Chondrocyte (in vitro differentiated cells): ENCODE measurements at places on chromosomes 11 and 22. TPM values are rescaled to one million over a fixed set of nuclear protein-coding genes. Genes with fewer than 3 reads are reported as not detected.

GRCh38 chr11:66891851-66892660 is 35.2 kb downstream of the LRFN4 start:
- peak overlapping the region; percentile 81 for H3K27ac ChIP-seq
- peaks cover 3% of the 10 kb centered on the region for H3K36me3 ChIP-seq
- no peaks in the 10 kb centered on the region for H3K27me3 ChIP-seq
- no peak overlapping the region for H3K4me3 ChIP-seq

The FAT3 gene
- 21.3 to 27.7 TPM (median 21.9 TPM) in 3 replicates for total RNA-seq

GRCh38 chr11:130609121-130610035 is 160.9 kb downstream of the ADAMTS15 start:
- peaks cover 85% of the 10 kb centered on the region for H3K4me1 ChIP-seq
- H3K27me3 ChIP-seq = no peaks in the 10 kb centered on the region
- H3K4me3 ChIP-seq = peak overlapping the region; percentile 12
- DNase-seq = no peak

DNA sequence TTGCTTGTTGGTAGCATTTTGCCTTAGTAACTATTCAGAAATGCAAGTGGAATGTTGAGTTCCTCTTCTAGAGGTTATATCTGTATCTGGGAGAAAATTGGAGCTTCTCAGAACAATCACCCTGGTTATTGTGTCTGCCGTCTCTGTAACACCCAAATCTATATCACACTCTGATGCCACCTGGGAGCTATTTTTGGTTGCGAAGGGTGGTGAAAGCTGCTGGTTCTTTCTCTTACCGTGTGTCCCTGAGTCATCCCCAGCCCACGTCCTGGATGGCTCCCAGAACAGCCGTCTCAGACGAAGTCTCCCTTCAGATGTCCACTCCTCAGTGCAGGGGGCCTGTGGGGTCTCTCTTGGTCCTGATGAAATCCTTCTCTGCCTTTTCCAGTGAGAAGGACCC is 83.5 kb downstream of the C22orf31 start:
- no peaks in the 10 kb centered on the region for H3K36me3 ChIP-seq
- peak overlapping the region; percentile 93 for H3K27ac ChIP-seq
- no peak overlapping the region for H3K4me3 ChIP-seq
- DNase-seq = no peak
- peaks cover 51% of the 10 kb centered on the region for H3K4me1 ChIP-seq
- no peaks in the 10 kb centered on the region for H3K27me3 ChIP-seq

GRCh38 chr22:23047265-23047664 is 23.1 kb upstream of the GNAZ start:
- H3K27ac ChIP-seq = no peak overlapping the region
- H3K4me1 ChIP-seq = no peaks in the 10 kb centered on the region
- H3K36me3 ChIP-seq = peaks cover 7% of the 10 kb centered on the region
- peaks cover 45% of the 10 kb centered on the region for H3K27me3 ChIP-seq
- DNase-seq = peak; percentile 38

The APOA4 gene
- not detected in 3 replicates for total RNA-seq

DNA sequence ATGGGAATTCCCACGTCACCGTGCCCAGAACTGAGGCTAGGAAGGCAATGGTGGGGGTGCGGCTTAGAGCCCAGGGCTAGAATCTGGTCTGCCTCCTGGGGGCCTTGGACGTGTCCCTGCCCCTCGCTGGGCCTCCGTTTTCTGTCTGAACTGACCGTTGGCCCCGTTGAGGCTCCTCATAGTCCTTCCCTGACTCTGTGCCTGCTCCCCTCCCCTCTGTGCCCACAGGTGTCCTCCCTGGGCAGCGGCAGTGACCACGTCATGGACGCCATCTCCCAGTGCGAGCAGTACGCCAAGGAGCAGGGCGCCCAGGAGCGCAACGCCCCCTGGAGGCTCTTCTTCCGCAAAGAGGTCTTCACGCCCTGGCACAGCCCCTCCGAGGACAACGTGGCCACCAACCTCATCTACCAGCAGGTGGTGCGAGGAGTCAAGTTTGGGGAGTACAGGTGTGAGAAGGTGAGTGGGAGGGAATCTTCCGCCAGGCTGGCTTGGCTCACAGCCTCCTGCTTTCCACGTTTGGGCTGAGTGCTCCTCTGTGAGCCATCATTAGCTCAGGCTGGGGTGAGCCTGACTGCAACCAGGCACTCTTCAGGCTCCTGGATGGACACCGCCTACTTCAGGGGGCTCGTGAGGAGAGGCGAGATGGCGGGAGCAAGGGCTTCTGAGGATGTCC is 63.9 kb downstream of the MYO7A start:
- no peak for DNase-seq
- no peaks in the 10 kb centered on the region for H3K27me3 ChIP-seq
- H3K36me3 ChIP-seq = no peaks in the 10 kb centered on the region
- H3K4me3 ChIP-seq = peak overlapping the region; percentile 56
- H3K4me1 ChIP-seq = peaks cover 3% of the 10 kb centered on the region
- no peak overlapping the region for H3K27ac ChIP-seq

GRCh38 chr11:8258289-8258688 is 5.4 kb downstream of the LMO1 start:
- no peaks in the 10 kb centered on the region for H3K36me3 ChIP-seq
- H3K27me3 ChIP-seq = peaks cover 17% of the 10 kb centered on the region
- H3K4me1 ChIP-seq = peaks cover 6% of the 10 kb centered on the region
- H3K27ac ChIP-seq = peak overlapping the region; percentile 33
- no peak for DNase-seq

The SLC15A3 gene
- total RNA-seq = 0.54 to 1.6 TPM (median 0.62 TPM) in 3 replicates

DNA sequence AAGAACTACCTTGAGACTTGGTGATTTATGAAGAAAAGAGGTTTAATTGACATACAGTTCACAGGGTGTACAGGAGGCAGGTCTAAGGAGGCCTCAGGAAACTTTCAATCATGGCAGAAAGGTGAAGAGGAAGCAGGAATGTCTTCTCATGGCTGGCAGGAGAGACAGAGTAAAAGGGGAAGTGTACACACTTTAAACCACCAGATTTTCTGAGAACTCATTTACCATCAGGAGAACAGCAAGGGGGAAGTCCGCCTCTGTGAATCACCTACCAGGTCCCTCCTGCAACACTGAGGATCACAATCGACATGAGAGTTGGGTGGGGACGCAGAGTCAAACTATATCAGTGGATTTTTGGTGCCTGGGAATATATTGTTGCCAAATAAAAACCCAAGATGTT is 40.3 kb upstream of the OR5D13 start:
- DNase-seq = no peak
- H3K27ac ChIP-seq = no peak overlapping the region
- H3K36me3 ChIP-seq = no peaks in the 10 kb centered on the region
- no peak overlapping the region for H3K4me3 ChIP-seq
- H3K4me1 ChIP-seq = no peaks in the 10 kb centered on the region
- H3K27me3 ChIP-seq = no peaks in the 10 kb centered on the region

DNA sequence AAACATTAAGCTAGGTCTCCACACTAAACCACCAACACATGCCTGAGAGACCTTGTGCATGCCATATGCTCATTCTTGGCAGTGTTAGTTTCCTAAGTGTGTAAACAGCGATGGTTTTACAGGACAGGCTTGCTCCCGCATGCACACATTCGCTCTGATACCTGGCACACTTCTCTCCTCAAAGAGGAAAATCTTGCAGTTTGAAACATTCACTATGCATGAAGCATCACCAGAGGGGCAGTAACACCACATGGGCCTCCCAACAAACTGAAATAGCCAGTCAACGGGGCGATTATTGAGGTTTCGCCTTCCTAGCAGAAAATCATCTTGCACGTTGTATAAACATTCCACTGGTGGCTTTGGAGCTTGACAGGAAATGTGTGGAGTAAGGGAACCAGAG is 52.6 kb downstream of the ABTB2 start:
- DNase-seq = no peak
- no peaks in the 10 kb centered on the region for H3K27me3 ChIP-seq
- no peak overlapping the region for H3K27ac ChIP-seq
- H3K36me3 ChIP-seq = no peaks in the 10 kb centered on the region

DNA sequence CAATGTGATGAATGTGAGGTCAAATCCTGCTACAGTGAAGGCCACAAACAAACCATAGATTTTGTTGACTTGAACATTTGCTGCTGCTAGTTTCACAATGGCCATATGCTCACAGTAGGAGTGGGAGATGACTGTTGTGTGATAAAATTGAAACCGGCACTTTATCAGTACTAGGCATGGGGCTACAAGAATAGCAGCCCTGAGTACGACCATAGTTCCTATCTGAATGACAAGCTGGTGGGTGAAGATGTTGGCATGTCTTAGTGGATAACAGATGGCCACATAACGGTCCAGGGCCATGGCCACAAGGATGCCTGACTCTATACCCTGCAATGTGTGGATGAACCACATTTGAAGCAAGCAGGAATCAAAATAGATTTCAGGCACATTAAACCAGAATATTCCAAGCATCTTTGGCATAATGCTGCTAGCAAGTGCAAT is 2.8 kb downstream of the OR52A1 start:
- H3K4me1 ChIP-seq = no peaks in the 10 kb centered on the region
- DNase-seq = no peak
- H3K4me3 ChIP-seq = no peak overlapping the region
- H3K27me3 ChIP-seq = peaks cover 14% of the 10 kb centered on the region

GRCh38 chr11:17015627-17016126 is 1.5 kb upstream of the PLEKHA7 start:
- H3K27ac ChIP-seq = no peak overlapping the region
- H3K27me3 ChIP-seq = peaks cover 8% of the 10 kb centered on the region
- H3K4me1 ChIP-seq = peaks cover 4% of the 10 kb centered on the region

The MB gene
- total RNA-seq = not detected in 3 replicates

The DDTL gene
- total RNA-seq = not detected in 3 replicates

DNA sequence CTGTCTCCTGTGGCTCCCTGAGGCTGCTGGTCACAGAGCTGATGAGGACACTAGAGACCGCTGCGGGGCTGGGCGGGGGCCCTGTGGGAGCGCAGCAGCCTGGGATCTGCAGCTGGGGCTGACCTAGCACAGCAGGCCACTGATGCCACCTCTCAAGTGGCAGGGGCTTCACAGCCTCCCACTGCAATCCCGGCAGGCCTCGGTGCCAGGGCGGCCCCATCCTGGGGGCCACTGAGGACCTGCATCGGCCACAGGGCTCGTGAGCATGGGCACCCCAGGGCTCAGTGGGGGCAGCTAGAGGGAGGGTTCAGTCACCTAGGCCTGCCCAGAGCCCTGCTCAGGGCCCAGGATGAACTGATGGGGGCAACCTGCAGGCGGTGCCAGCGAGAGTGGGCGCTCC is 14.6 kb upstream of the CCDC188 start:
- H3K27me3 ChIP-seq = no peaks in the 10 kb centered on the region
- no peak overlapping the region for H3K27ac ChIP-seq
- H3K36me3 ChIP-seq = no peaks in the 10 kb centered on the region
- no peaks in the 10 kb centered on the region for H3K4me1 ChIP-seq

The RAB36 gene
- total RNA-seq = 2.9 to 4.7 TPM (median 3.5 TPM) in 3 replicates

- no peak for DNase-seq
- no peak overlapping the region for H3K27ac ChIP-seq
- H3K27me3 ChIP-seq = peaks cover 7% of the 10 kb centered on the region
Observed at GRCh38 chr22:47196166-47196849, 433.9 kb downstream of the TBC1D22A start.

- no peak for DNase-seq
- H3K27ac ChIP-seq = no peak overlapping the region
- H3K36me3 ChIP-seq = peaks cover 30% of the 10 kb centered on the region
- H3K27me3 ChIP-seq = no peaks in the 10 kb centered on the region
Observed at GRCh38 chr11:112042161-112042960, 17.2 kb downstream of the DLAT start.

The NCAM1 gene
- total RNA-seq = 3.4 to 6.0 TPM (median 3.9 TPM) in 3 replicates

GRCh38 chr11:73866095-73866579 is 10.5 kb downstream of the COA4 start:
- H3K4me3 ChIP-seq = no peak overlapping the region
- peaks cover 21% of the 10 kb centered on the region for H3K4me1 ChIP-seq
- no peak for DNase-seq
- peaks cover 13% of the 10 kb centered on the region for H3K36me3 ChIP-seq
- H3K27ac ChIP-seq = peak overlapping the region; percentile 79
- no peaks in the 10 kb centered on the region for H3K27me3 ChIP-seq

DNA sequence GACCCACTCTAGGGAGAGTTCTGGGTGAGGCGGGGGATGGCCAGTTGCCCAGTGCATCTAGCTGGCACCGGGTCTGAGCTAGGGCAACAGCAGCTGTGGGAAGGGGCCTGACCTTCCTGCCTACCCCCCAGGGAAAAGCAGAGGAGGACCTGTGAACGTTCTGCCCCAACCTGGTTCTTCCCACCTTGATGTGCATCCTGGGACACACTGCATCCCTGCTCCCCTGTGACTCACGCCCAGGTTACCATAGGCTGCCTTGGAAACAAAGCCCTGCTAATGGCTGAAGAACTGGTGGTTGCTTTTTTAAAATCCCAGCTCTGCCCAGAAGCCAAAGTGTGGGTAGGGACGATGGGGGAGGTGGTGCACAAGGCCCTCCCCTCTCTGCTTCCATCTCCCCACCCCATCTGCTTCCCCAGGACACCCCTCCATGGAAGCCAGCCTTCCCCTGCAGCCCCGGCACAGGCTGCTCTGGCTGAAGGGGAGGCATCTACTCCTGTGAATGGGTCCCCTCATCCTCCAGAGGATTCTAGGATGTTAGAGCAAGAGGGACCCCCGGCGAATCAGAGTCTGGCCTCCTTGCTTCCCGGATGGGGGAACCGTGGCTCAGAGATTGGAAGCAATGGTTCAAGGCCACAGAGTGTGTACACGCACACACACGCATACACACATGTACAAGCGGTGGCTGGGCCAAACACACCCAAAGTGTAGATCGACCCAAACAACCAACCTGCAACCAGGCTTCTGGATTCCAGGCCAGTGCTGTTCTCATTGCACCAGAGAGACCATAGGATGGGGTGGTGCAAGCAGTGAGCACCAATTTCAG is 7.6 kb upstream of the C11orf96 start:
- DNase-seq = no peak
- H3K36me3 ChIP-seq = no peaks in the 10 kb centered on the region
- H3K4me1 ChIP-seq = peaks cover 32% of the 10 kb centered on the region
- H3K27ac ChIP-seq = no peak overlapping the region
- H3K4me3 ChIP-seq = no peak overlapping the region
- H3K27me3 ChIP-seq = no peaks in the 10 kb centered on the region

The FZD4 gene
- 6.5 to 11.9 TPM (median 6.6 TPM) in 3 replicates for total RNA-seq
